ENCODE measurements at places on chromosomes 5 and 9.
A peak's percentile ranks its signal among the peaks of the same experiment; 100 is the strongest.

GRCh38 chr9:10112070-10112469, 500.7 kb downstream of the PTPRD start:
- no peak for DNase-seq

DNA sequence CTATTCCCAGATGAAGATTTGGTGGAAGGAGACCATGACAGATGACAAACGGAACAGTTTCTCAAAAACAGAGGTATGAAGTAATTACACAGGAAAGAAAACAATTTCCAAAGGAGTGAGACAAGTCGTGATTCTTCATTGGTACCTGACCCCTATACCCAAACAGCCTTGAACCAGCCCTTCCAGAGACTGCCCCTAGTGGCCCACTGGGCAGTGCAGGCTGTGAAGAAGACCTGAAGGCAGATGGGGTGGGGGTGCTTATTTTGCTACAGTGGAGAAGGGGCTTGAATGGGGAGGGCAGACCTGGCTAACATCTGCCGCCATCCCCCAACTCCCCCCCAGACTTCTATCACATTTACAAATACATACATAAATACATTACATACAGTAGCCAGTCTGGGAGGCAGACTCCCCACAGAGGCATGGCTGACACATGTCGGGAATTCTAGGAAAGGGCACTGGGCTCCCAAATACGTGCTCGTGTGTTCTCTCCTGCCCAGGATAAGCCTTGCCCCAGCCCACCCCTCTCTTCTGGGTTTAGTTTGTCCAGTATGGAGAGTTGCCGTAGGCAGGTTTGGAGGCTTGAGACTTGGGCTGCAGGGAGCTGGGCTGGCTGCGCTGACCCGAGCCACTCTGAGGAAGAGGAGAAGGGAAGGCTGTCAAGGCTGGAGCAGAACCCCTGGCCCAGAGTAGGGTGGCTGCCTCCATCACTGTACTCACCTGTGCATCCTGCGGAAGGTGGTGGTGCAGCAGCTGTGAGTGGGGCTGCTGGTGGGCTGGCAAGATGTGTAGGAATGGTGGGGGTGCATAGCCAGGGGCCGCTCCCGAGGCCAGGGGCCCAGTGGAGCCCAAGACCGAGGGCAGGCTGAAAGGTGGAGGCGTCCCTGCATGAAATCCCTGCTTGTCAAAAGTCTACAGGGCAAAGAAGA, 105.3 kb downstream of the UBE2R2 start:
- peak; percentile 62 for DNase-seq

DNA sequence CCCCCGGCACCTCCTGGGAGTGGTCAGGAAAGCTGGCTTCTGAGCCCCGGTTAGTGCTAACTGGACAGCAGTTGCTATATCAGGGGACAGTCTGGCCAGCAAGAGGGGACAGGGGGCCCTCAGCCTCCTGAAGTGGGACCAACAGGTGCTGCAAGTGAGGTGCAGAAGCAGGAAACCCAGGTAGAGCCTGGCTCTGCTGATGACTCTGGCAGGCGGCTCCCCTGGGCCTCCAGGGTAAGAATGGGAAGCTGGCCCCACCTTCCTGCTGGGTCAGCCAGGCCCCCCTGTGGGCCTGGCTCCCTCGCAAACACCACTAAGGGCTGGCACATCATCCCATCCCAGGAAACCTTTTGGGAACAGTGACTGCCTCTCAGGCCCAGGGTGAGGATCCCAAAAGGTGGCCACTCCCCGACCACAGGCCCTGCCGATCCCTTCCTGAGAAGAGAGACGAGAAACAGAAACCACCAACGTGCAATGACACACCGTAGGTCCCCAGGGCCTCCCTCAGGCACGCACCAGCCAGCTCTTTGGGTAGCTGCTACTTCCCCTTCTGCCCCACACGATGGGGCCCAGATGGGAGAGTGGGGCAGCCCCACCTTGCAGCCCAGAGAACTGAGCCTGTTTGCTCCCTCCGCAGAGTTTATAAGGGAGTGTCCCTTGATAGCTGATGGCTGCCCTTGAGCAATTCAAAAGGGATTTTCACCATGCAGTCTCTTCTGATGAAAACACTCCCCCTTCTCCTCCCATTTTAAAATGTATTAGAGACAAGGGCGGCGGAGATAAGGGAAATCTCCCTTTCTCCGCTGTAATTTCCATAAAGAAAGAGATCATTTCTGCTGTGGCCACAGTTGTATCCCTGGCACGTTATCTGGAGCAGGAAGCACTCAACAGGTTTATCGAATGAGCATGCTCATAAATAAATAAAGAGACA, 76.8 kb downstream of the STK10 start:
- DNase-seq, result peak; percentile 46

DNA sequence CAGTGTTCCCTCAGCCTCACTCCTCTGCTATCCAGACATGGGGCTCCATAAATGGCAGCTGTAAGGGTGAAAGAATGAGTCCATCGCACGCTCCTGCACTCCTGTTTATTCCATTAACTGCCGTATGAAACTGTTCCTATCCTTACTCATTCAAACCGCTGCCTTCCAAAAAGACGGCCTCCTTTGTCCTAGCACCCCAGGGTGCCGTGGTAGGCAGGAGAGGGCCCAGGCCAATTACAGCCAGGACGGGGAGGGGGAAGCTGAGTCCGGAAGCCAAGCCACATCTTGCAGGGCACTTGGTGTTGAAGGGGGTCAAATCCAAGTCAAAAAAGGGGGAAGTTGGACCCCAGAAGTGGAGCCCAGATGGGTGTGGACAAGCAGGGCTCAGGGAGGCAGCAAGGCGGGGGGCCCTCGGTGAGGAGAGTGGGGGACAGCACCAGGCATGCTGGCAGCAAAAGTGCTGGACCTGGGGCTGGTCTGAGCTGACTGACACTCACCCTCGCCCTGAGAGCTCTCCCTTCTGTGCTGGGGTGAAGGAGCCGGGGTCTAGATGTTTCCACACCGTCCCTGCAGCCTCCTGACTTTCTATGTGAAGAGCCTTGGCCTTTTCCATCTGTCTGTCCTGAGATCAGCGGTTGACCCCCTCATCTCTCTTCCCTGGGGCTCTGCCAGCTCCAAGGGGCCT, 63.3 kb downstream of the COL23A1 start:
- DNase-seq, result no peak

DNA sequence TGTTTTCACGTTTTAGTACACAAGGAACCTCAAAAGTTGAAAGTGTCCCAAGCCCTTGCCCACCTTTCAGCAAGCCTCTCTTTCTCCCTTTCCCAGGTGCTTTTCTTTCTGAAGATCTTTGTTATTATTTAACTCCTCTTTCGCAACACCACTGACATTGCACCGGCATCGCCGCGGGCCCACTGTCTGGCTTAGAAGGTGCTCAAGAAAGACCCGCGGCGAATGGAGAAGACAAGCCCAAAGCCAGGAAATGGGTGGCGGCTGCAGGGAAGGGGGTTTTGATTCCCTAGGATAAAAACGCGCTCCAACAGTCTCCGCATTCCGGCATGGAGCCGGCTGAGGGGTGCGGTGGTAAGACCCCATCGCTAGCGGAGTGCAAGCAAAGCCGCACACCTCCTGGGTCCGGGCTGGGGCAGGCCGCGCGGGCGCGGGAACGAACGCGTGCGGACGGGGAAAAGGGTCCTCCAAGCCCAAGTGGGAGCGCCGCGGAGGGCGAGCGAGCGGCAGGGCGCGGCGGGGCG, 404 bp upstream of the AFAP1L1 start:
- DNase-seq, result no peak

DNA sequence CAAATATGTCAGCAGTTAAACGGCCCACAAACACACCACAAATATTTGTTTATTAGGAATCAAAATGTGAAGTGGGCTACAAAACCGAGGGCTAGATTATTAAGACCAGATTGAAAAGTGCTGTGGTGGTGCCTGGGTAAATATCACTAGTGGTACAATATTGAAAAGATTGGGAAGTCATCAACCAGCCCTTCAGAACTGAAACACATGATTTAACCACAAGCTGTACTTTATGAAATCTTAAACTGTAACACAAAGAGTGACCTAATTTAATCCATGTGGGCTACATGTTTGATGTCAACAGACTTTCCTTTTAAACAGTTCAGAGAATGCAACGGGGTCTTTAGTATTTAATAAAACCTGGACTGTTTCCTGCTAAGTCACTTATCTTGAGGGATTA, 182.3 kb downstream of the SPATA31D1 start:
- no peak for DNase-seq

GRCh38 chr5:147568710-147569406, 59.0 kb upstream of the DPYSL3 start:
- DNase-seq, result no peak

- no peak for DNase-seq
These were observed 97.8 kb upstream of the CPLX2 start for GRCh38 chr5:175773534-175774070.

DNA sequence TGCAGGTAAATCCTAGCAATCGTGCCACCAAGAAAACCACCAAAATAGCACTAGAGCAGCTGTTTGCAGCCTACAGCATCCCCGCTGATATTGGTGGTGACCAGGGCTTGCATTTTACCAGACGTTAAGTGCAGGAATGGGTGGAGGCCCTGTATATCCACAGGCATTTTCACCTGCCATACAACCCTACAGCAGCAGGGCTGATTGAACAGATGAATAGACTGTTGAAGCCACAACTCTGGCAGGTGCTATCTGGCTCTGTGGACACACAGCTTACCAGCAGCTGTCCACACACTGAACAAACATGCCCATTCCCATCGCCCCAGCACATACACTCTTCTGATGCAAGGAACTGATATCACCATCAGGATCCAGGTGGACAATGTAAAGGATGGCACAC, 154.5 kb upstream of the APC start:
- no peak for DNase-seq

DNA sequence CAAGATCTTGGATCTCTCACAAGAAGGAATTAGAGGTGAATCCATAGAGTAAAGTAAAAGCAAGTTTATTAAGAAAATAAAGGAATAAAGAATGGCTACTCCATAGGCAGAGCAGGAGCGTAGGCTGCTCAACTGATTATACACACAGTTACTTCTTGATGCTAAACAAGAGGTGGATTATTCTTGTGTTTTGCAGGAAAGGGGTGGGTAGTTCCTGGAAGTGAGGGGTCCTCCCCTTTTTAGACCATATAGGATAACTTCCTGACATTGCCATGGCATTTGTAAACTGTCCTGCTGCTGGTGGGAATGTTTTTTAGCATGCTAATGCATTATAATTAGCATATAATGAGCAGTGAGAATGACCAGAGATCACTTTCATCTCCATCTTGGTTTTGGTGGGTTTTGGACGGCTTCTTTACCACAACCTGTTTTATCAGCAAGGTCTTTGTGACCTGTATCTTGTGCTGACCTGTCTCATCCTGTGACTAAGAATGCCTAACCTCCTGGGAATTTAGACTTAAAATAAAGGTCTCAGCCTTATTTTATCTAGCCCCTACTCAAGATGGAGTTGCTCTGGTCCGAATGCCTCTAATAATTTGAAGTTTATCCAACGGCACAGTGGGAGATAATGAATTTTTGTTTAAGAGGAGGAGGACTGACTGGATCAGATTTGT, 165.7 kb upstream of the DMRT1 start:
- DNase-seq, result no peak

DNA sequence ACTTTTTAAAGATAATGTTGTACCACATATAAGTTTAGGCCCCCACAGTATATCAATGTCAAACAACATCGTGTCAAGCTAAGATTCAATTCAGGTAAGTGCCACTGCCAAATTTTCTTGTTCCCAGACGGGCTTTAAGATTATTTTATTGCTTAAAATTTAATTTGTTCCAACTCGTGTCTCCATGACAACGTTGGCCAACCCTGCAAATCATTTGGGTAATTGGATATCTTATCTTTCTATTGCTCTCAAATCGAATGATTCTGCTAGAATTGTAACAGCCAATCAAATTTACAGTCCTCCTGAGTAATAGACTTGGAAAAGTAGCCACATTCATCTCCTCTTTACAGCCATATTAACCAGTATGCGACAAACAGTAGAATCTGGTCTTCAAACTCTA, 19.5 kb downstream of the TLE1 start:
- no peak for DNase-seq

GRCh38 chr9:130264414-130265350, 878 bp upstream of the HMCN2 start:
- DNase-seq, result no peak

GRCh38 chr9:110076894-110077725, 130.8 kb downstream of the C9orf152 start:
- DNase-seq, result peak; percentile 49

DNA sequence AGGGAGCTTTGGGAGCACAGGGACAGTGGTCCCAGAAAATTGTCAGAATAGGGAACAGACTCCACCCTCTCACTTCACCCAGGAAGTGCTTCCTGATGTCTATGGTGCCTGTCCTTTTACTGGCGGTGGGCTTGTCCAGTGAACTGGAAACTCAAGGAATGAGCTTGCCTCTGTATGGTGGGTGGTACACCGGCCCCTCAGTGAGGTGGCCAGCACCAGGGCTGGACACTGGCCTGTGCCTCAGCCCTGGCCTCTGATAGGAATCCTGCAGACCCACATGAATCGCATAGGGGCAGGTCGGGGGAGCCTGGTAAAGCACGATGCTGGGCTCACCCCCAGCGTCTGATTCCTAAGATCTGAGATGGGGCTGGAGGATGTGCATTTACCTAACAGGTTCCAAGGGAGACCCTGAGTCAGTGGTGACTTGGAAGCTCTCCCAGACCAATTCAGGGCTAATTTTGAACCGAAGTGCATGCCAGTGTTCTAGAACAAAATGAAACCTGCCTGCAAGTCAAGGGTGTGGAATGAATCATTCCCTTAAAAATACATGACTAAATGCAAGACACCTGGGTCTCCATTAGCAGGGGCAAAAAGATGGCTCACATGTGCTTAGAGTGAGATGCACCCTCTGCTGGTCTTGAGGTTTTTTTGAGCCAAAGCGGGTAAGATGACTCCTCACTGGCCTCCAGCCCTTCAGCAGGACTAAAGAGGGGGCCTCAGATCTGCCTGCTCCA, 178.3 kb downstream of the HSPA4 start:
- no peak for DNase-seq

DNA sequence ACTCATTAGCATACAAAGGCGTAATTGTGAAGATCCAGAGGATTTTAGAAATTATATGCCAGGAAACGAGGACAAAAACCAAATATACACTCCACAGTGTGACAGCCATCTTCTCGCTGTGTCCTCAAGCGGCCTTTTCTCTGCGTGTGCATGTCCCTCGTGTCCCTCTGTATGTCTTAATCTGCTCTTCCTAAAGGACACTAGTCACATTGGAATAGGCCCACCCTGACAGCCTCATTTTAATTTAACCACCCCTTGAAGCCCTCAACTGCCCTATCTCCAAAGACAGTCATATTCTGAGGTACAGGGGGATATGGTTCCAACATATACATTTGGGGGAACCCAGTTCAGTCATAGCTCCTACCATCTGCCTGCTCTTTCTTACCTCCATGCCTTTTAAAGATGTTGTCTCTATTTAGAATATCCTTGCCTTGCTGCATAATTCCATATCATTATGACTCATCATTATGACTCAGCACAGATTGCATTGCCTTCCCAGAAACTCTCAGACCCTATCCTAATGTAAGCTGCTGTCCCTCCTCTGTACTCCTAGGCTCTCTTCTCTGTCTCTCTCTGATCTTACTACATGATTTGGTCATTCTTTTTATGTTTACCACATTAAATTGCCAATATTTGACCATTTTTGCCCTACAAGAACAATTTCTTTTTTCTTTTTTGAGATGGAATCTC, 210.9 kb downstream of the AOPEP start:
- DNase-seq, result peak; percentile 82

- DNase-seq, result peak; percentile 71
These were observed 72.5 kb upstream of the SLC1A1 start for GRCh38 chr9:4417578-4418325.

- DNase-seq, result no peak
These were observed 205.3 kb downstream of the CDH10 start for GRCh38 chr5:24439465-24439864.

- no peak for DNase-seq
These were observed 25.2 kb upstream of the HAPLN1 start for GRCh38 chr5:83745816-83746215.
